ENCODE measurements at places on chromosomes 11 and 22.

DNA sequence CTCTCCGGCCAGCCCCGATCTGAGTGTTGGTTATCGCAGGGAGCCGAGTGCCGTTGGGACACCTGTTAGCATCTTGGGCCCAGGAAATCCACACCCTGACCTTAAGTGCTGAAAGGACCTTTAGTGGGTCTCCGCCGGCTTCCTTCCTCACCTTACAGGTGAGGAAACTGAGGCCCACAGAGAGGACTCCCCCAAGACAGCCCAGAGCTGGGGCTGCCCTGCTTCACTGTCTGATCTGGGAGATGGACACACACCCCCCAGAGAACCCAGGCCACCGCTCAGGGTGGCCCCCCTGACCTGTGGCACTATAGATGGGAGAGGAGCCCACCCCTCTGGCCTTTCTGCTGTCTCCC lies 73.6 kb downstream of the FBLN1 start:
- no peak for DNase-seq

DNA sequence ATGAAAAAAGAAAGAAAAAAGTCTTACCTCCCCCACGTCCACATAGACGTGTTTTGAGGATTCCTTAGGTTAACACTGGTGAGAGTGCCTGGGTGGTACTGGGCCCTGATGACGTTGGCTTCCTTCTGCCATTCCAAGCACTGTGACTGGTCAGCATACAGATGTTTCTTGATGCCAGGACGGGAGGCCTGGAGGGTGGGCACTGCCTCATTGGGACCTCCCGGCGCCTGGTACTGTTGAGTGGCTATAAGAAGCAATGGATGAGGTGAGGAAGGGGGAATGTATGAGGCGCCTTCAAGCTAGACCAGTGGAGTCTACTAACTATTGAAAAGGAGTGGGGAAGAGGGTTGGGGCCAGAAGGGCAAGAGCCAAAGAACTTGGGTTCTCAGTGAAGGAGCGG lies 45.3 kb downstream of the MICAL2 start:
- DNase-seq: no peak

DNA sequence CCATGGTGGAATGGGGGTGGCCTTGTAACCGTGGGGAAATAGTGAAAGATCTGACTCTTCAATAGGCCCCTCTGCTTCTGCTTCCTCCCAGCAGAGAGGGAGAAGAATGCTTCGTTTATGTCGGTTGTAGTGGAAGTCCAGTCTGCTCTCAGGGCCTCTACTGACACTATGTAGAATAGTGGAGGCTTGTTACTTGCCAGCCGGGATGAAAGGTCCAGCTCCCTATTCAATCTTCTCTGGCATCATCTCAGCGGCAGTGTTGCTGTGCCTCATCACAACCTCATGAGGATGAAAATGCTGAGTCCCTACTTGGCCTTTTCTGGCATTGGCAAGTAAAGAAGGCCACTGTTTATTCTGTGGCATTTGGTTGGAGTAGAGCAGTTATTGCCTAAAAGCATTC lies 820.9 kb upstream of the TENM4 start:
- DNase-seq: no peak

GRCh38 chr11:73213196-73214143 lies 4.6 kb upstream of the P2RY2 start:
- DNase-seq: no peak

GRCh38 chr11:115503083-115503885 lies 931 bp downstream of the CADM1 start:
- no peak for DNase-seq

DNA sequence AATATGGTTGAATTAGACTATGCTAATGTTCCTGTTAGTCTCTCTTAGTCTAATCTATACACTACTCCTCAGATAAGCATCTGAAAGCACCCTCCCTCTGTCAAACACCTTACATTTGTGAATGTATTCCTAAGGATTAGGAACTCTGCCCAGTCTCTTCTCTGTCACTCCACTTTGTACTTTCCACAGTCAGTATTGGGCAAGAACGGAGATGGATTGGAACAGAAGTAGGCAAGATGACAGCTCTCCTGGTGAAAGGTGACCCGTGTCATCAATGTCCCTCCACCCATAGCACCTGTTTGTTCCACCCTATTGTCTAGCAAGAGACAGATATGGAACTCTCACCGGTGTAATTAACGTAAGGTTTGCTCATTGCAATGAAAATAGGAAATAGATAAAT lies 613.8 kb downstream of the CNTN5 start:
- DNase-seq: no peak

DNA sequence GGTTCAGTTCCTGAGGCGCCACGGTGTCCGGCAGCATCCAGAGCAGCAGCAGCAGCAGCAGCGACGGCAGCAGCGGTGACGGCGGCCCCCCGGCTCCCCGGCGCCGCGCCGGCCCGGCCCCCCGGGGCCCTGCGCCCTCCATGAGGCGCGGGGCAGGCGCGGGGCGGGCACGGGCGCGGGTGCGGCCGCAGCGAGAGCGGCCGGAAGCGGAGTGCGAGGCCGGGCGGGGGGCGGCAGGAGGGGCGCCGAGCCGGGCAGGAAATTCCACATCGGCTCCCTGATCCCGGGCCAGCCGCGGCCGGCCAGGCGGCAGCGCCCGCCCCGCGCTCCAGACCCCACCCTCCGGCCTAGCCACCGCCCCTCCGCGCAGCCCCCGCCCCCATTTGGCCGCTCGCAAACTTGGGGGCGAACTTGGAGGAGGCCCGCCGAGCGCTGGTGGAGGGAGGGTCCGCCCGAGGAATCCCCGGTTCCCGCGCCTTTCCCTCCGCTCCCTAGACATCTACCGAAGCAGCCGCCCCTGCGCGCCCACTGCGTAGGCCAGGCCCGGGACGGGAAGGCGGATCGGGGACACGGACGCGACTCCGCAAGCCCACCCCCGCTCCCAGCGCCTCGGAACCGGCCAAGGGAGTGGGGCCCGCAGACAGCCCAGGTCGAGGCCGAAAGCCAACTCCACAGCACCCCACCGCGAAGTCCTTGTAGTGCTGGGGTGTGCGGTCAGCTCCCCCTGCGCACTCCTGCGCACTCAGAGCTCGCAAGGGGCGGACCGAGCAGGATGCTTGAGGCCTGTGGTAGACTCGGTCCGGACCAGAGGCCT lies at the start of gene SCARF2:
TSS of gene SCARF2 (minus strand) at position 213 of the 814 bp plus-strand sequence. CDS start at position 142, 71 bp downstream.
- no peak for DNase-seq

DNA sequence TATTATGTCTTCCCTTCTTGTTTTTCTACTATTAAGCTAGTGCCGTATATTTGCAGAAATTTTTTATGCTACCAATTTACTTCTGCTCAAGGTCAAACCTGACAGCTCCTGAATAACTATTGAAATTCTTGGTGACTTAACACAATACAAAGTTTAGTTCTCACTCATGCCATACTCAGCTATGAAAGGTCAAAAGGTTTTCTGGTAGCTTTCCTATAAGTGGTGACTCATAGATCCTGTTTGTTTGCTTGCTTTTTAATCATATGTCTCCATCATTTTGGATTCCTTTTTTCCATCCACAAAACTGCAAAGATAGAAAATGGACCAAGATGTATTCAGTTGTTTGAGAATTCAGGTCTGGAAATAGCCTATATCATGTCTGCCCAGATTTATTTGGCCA lies 855.8 kb upstream of the LRRC4C start:
- no peak for DNase-seq

GRCh38 chr11:134655189-134655989 lies 243.3 kb upstream of the B3GAT1 start:
- no peak for DNase-seq

GRCh38 chr11:59550842-59551658 lies 39.7 kb downstream of the OR4D9 start:
- DNase-seq: no peak

- DNase-seq: no peak
Observed at GRCh38 chr11:61747192-61747966, 5.1 kb upstream of the MYRF start.

- no peak for DNase-seq
Observed at GRCh38 chr11:35787626-35788025, 125.1 kb downstream of the TRIM44 start.

- DNase-seq: no peak
Observed at GRCh38 chr11:125226706-125227105, 62.2 kb downstream of the PKNOX2 start.

DNA sequence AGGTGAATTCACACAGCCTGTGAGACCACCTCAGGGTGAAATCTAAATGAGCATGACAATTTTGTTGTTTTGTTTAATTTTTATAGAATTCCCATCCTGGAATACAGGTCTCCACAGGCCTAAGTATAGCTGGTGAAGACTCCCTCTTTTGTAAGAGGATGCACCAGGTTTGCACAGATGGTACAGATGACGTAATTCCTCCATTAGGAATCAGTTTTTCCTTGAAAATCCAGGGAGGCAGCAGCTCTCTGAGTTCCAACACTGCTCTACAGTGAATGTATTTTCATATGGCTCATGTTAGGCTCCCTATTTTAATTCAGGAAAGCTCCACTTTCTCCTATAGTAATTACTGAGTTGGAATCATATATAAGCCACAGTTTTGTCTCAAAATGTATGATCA lies 47.2 kb downstream of the USP28 start:
- DNase-seq: no peak

DNA sequence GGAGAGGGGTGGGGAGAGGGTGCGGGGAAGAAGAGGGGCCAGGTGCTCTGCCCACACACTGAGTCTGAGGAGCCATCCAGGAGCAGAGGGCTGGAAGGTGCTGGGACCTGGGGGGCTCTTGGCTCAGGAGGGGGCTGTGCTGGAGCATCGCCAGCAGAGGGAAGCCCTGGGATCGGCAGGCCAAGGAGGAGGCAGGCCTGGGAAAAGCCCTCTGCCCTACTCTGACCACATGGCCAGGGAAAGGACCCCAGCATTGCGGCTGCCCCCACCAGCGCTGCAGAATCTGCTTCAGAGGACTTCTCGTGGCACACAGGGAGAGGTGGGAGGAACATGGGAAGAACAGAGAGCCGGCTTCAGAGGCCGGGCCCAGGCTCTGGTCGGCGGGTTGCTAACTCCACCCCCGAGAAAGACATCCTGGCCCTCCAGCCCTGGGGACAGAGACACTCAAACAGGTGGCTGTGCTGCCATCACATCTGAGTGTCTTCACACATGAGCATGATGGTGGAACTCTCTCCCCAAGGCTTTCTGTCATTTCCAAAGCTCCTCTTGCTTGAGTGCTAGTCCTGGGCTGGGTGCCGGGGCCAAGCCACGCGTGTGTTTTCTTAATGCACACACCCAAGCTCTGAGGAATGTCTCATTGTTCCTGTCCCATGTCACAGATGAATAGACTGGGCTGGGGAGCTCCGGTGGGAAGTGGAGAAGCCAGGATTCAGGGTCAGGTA lies 1378.0 kb downstream of the BRD1 start:
- no peak for DNase-seq

DNA sequence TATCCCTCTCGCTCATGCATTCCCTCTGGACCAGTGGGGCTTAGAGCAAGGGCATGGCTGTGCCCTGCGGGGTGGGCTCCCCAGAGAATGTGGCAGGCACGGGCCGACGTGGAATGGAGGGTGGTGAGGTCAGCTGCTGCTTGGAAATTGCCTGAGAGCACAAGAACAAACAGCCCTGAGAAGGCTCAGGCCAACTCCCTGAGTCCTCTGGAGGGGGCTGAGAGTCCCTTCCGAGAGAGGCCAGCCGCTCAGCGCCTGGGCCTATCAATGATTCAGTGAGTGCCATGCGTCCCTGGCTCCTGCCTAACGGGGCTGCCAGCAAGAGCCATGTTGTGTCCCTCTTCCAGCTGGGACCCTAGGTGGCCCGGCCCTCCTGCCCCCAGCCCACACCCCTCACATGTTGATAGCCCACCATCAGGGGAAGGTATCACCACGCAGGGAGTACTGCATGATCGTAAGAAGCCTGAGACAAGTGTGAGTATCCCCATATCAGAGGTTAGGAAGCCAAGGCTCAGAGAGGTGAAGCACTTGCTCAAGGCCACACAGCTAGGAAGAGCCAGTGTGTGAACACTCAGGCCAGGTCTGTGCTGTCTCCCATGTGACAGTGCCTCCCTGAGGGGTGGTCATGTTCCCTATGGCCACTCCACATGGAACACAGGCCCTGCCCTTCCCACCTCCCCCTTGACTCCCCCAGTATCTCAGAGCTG lies 55.8 kb downstream of the NECTIN1 start:
- no peak for DNase-seq

- DNase-seq: no peak
Observed at GRCh38 chr11:60970369-60970774, 1.1 kb upstream of the CD6 start.

- DNase-seq: no peak
Observed at GRCh38 chr11:44177905-44178304, 82.4 kb downstream of the EXT2 start.

DNA sequence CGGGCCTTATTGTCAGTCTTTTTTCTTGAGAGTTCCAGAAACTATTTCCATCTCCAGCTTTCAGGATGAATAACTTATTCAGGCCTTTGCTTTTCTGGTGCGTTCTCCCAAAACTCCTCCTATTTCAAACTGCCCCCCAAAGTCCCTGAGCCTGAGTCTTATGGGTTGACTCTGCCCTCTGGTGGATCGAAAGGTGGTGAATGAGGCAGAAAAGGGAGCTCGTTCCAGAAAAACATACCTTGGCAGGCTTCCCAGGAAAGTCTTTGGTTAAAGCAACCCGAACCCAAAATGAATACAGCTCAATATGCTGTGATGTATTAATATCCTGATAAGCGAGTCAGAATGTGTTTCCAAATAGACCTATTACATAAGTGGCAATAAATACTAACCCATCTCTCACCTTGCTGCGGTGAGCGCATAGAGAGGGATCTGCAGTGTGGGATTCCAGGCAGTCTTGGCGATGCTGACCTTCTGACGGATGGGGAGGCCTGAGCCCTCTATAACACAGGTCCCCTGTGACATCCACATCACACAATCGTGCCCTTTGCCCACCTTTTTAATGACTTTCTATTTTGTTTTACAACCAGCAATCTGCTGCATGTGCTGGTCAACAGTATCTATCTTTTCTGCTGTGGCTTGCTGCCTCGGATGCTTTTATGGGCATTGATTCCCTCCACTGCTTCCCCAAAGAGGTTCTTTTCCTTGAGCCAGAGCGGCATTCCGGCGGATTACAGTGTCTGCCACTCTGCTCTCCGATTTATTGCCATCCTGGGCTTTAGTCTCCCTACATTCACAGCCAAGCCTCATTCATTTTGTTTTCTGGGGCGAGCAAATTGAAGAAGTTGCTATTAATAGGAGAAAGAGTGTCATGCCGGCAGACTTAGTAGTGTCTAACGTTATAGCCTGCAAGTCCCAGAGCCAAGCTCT lies 756.8 kb downstream of the NTM start:
- no peak for DNase-seq

DNA sequence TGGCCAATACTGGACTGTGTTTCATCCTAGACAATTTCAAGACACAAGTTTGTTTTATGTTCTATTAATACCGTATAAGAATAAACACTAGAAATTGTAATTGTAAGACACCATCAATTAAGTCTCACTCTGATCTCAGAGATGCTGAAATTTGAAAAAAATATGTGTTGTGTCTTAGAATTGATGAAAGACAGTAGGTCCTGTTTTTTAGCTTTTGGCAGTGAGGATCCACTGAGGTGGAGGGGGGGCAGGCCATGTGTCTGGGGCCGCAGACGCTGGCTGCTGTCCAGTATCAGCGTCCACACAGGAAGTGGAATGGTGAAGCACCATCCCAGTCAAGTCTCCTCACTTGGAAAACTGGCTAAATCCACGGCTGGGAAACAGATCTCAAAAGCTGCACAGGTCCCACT lies 22.5 kb upstream of the ALG8 start:
- no peak for DNase-seq
